ENCODE measurements at places on chromosomes 5 and 9.

GRCh38 chr9:125764198-125764597 is 17.0 kb downstream of the PBX3 start:
- no peak for DNase-seq

- DNase-seq: no peak
Measured at GRCh38 chr5:146584750-146585149, 68.8 kb upstream of the GPR151 start.

GRCh38 chr5:135437796-135438560 is 9.2 kb downstream of the DCANP1 start:
- DNase-seq: no peak

DNA sequence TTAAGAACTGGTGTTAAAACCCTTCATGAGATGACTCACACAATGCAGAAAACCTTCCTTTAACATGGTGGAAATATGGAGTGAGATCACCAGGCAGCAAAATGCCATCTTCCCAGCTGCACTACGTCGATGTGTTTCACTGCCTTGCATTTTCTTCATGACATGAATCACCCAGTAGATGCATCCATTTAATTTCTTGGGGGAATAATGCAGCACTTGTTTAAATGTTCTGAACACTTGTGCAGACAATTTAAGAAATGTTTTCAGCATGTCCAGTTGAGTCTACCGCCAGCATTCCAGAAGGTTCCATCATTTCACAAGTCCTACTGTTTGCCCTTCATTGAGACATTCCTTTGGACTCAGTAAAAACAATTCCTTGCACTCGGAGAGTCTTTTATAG is 81.6 kb downstream of the ADAMTS16 start:
- DNase-seq: no peak

DNA sequence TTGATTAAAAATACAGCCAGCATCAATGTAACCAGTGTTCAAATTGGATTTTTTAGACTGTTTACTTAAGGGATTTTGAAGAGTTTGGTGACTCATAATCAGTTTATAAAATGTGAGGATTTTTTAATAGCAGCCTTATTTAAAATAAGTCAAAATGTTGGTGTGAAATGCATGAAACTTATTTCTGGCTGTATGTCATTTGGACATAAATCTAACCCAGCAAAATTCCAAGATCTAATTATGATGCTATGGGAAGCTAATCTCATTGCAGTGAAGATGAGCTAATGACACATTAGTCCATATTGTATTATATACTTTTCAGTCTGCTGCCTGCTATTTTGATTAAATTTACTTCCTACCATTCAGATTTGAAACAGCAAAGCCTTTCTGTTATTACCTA is 140.3 kb downstream of the AOPEP start:
- DNase-seq: no peak
